ENCODE measurements at places on chromosomes 12 and 14.

DNA sequence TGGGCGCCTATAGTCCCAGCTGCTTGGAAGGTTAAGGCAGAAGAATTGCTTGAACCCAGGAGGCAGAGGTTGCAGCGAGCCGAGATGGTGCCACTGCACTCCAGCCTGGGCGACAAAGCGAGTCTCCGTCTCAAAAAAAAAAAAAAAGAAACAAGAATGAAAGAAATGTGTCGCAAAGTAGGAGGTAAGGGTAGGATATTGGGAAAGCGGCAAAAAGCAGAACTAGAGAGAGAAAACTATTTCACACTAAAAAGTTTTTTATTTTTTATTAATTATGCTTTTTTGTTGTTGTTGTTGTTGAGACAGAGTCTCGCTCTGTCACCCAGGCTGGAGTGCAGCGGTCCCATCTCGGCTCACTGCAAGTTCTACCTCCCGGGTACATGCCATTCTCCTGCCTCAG, 17.7 kb downstream of the SBNO1 start:
- DNase-seq = no peak

DNA sequence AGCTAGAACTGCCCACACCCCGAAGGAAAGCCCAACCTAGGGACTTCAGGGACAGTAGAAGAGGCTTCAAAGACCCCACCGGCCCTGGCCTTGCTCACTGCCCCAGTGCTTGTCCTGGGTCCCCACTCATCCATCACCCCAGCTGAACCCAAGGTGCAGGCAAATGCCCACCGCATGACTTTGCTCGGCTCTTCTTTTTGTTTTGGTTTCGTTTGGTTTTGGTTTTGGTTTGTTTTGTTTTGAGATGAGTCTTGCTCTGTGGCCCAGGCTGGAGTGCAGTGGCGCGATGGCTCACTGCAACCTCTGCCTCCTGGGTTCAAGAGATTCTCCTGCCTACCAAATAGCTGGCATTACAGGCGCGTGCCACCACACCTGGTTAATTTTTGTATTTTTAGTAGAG, 9.0 kb downstream of the CCDC85C start:
- no peak for DNase-seq

DNA sequence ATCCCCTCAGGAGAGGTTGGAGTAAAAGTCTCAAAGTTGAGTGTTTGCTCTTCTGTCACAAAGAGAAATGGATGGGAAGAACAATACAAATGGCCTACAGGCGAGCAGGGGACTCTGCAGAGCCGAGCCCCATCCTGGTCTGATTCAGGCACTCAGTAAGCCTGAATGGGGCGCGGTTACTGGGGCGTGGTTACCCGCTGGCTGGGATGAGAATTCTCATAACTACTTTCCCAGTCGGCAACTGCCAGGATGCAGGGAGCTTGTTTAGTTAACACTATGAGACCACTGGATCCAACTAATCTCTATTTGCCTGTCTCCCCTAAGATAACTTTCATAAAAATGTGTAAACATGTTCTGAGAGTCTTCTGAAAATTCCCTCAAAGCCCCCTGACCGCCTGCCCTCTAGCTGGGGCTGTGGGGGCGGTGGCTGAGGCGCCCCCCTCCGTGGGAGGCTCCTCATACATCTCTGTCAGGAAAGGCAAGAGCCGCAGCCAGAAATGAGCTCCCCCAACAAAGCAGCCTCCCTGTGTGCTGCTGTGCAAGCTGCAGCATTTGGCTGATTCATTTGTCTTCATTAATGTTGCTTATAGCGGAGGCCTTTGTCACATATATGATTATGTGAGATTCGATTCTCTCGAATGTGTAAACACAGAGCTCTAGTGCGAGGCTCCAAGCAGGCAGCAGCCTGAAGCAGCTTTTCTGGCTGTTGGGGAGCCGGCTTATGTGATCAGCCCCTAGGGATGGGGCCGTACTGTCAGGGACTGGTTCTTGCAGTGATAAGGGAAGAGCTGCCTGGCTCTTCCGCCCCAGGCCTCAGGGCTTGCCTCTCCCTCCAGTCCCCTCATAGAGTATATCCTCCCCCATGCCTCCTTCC, 126.1 kb upstream of the ARHGAP5 start:
- DNase-seq = no peak

DNA sequence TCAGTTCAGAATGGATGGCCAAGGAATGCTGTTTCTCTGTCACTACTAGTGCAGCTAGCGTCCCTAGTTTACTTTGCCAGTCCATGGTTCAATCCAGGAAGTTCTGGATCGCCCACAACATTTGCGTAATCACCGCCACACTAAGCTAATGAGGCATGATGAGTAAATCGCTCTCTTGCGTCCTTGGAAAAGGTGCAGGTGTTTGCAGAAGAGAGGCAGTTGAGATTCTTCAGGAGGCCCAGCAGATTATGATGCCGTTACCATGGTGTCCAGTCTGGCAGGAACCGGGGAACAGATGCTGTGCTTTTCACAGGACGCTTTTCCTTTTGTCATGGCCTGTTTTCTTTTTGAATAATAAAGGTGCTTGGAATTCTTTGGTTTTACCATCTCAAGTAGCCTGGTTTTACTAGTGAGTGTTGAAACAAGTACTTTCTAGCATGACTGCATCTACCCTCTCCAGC, 9.0 kb downstream of the TPH2 start:
- DNase-seq = peak; percentile 94

DNA sequence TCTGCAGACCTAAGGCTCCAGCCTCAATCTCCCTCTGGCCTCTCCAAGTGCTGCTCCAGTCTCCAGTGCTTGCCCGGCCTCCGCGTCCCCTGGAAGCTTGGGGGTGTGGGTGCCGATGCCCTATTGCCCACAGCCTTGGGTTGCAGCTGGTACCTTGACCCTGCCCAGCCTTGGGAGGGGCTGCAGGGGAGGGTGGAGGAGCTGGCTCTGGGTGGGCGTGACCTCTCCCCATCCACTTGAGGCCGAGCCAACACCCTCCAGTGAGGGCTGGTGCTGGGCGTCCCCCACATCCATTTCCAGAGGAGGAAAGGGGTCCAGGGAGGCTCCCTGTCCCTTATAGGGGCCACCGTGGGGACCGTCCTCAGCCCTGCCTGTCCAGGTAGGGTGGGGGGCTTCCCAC, 24.1 kb downstream of the KIF26A start:
- no peak for DNase-seq

DNA sequence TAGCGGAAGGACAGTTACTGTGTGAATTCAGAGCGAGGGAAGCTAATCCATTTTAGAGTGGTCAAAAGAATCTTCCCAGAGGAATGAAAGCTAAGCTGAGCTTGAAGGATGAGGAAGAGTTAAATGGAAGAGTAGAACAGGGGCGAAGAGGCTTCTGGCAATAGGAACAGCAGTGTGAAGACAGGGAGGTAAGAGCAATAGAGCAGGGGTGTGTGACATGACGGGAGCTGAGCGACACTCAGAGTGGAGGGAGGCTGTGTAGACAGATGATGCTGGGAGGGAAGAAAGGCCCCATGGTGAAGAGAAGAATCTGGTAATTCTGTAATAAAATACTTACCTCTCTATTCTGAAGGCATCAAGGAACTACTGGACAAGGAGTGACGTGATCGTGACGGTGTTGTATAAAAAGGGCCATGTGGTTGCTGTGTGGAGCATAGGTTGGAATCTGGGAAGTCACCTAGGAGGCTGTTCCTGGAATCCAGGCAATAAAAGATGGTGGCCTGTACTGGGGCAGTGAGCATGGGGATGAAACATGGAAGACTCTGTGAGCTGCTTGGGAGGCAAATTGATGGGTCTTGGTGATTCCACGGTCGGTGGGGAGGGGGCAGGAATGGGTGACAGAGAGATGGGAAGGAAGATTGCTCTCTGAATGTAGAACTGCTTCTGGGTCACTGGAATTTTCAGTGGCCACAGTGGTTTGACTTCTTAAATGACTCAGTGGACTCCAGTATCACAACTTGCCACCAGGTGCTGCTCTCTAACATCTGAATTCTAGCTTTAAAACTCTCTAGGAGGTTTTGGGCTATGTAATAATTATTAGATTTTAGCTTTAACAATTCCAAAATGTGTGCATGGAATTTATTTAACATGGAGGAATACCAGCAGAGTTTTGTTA, 164.1 kb downstream of the ATP23 start:
- no peak for DNase-seq

GRCh38 chr14:76599559-76600287, 161.5 kb upstream of the VASH1 start:
- peak; percentile 69 for DNase-seq

GRCh38 chr12:49698619-49699545, 8.3 kb downstream of the FMNL3 start:
- DNase-seq = no peak

GRCh38 chr12:108568338-108569154, 6.2 kb downstream of the ISCU start:
- no peak for DNase-seq

DNA sequence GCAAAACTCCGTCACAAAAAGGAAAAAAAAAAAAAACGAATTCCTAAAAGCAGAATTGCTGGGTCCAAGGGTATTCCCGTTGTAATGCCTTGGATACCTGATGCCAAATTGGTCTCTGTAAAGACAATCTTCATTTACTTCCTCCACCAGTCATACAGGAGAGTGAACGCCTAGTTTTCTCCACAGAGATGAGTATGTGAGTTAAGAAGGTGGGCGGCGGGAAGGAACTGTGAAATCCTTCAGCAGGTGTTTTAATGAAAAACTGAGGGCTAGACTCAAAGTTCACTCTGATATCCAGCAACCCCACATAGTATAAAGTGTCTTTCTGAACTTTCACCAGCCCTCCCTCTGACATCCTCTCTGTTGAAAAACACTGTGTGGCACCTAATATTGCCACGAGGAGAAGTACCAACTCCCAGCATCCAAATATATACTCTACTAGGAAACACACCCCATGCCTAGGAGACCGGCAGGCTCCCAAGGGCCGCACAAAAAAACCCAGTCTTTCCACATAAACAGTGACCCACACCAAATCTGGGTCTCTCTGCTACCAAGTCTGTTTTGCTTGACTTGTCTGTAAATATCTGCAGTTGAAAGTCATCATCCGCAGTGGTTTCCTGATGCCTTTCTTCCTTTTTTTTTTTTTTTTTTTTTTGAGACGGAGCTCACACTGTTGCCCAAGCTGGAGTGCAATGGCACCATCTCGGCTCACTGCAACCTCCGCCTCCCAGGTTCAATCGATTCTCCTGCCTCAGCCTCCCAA, 30.3 kb upstream of the FOXN3 start:
- no peak for DNase-seq

- DNase-seq = no peak
These were observed 226.2 kb upstream of the CRY1 start for GRCh38 chr12:107319533-107320032.

GRCh38 chr14:80465546-80466220, 254.4 kb upstream of the DIO2 start:
- no peak for DNase-seq

GRCh38 chr12:63940310-63941005, 96.0 kb downstream of the SRGAP1 start:
- DNase-seq = peak; percentile 65

GRCh38 chr12:90010089-90010488, 301.5 kb upstream of the ATP2B1 start:
- DNase-seq = no peak

DNA sequence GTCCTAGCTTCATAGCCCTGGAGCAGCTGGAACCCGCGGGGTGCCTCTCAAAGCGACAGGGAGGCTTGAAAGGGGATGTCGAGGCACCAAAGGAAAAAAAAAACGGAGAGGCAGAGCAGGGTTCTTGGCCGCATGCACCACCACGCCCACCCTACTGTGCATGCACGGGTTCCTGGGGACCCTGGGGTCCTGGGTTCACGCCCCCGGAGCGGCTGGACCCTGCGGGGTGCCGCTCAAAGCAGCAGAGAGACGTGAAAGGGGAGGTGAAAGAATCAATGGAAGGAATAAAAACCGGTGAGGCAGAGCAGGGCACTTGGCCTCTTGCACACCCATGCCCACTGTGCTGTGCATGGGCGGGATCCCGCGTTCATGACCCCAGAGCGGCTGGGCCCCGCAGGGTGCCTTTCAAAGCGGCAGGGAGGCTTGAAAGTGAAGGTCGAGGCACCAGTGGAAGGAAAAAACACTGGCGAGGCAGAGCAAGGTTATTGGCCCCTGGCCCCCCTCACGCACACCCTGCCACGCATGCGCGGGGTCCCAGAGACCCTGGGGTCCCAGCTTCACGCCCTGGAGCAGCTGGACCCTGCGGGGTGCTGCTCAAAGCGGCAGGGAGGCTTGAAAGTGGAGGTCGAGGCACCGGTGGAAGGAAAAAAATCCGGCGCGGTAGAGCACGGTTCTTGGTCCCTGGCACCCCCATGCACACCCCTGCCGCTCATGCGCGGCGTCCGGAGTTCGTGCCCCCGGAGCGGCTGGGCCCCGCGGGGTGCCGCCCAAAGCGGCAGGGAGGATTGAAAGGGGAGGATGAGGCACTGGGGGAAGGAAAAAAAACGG, 318.5 kb downstream of the ALG10 start:
- no peak for DNase-seq

- no peak for DNase-seq
These were observed 19.4 kb downstream of the RAP1B start for GRCh38 chr12:68630050-68630449.

- DNase-seq = no peak
These were observed 17.8 kb downstream of the EEA1 start for GRCh38 chr12:92911339-92911738.

- DNase-seq = no peak
These were observed 203.7 kb downstream of the PTPRO start for GRCh38 chr12:15526033-15526432.

DNA sequence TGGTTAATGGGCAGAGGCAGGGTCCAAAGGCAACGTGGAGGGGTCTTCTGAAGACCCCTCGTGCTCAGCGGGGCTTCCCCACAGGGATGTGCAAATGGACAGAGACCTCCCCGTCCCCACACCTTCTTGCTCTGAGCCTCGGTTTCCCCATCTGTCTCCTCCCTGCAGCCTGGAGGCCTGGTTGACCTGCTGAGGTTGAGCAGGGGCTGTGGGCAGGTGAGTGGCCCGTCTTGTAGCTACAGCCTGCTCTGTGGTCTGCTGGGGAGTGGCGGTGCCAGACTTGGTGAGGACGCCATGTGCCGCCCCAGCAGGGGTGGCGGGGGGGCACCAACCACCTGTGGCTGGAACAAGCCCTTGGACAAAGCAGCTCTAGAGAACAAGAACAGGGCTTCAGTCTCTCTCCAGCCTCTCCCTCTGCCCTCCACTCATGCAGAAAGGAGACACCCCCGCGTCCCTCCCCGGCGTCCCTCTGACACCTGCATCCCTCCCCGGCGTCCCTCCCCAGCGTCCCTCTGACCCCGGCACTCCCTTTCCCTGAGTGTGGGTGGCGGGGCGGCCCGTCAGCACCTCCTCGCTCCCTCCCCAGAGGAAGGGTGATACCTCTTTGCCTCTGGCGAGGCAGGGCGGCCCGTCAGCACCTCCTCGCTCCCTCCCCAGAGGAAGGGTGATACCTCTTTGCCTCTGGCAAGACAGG, 83.7 kb downstream of the NOC4L start:
- peak; percentile 58 for DNase-seq

DNA sequence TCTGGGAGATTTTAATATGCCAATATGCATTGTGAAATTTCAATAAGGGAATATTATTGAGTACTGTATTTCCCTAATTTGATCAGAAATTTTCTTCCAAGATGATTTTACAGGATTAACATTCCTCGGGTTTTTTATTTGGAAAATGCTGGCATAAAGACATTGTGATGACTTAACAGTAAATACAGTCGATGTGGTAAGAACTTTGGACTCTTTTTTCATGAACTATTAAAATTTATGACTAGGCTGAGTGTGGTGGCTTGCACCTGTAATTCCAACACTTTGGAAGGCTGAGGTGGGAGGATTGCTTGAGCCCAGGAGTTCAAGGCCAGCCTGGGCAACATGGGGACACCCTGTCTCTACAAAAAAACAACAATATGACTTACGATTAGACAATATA, 197.1 kb upstream of the RASSF8 start:
- no peak for DNase-seq
